ENCODE measurements at places on chromosomes 3 and 15. TPM values are rescaled to one million over a fixed set of nuclear protein-coding genes. Genes with fewer than 3 reads are reported as not detected.

- no peak for DNase-seq
- no peak overlapping the region for H3K4me3 ChIP-seq
- no peaks in the 10 kb centered on the region for H3K4me1 ChIP-seq
These were observed 95.5 kb upstream of the PRR23E start for GRCh38 chr3:127097481-127097880.

The CADPS gene
- total RNA-seq = 0.49 TPM

The NDN gene
- 0.16 TPM for total RNA-seq

DNA sequence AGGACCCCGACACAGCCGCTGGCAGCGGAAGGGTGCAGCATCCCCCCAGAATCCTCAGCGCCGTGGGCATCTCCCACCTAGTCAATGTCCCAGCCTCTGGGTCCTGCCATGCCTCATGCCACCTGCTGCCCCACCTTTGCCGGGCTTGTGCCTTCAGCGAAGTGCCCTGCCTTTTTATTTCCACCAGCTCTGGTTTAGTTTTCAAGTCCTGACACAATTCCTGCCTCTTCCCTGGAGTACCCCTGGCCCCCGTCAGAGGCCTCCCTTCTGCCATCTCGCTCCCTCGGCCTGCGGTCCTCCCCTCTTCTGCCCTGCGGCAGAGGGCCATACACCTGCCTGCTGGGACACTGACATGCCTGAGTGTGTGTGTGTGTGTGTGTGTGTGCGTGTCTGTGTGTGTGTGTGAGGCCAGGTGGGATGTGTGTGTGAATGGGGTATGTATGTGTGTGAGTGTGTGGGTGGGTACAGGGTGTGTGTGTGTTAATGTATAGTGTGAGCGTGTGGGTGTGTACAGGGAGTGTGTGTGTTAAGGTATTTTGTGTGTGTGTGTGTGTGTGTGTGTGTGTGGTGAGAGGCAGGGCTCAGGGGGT is 129.9 kb downstream of the SMAD6 start:
- no peaks in the 10 kb centered on the region for H3K36me3 ChIP-seq
- H3K27me3 ChIP-seq = peaks cover 3% of the 10 kb centered on the region
- H3K4me1 ChIP-seq = no peaks in the 10 kb centered on the region
- no peak overlapping the region for H3K27ac ChIP-seq
- DNase-seq = no peak

DNA sequence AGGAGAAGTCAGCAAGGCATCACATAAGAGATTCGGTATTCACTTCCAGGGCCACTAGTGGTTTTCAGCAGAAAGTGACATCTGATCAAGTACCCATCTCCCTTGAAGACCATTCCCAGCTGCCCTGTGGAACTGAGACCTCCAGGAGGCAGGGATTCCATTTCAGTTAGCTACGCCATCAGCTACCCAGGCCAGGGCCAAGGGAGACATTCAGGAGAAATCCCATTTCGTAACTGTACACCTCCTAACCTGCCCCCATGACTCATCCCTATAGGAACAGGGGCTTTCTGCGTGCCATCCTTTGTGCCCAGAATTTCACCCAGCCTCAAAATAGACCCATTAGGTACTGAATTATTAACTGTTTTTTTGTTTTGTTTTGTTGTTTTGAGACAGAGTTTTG is 24.7 kb downstream of the SPATA12 start:
- no peak for DNase-seq
- H3K4me1 ChIP-seq = no peaks in the 10 kb centered on the region
- no peak overlapping the region for H3K4me3 ChIP-seq
- H3K27ac ChIP-seq = no peak overlapping the region

GRCh38 chr3:149650828-149651227 is 7.0 kb downstream of the WWTR1 start:
- no peaks in the 10 kb centered on the region for H3K4me1 ChIP-seq
- no peak overlapping the region for H3K27ac ChIP-seq
- H3K4me3 ChIP-seq = no peak overlapping the region

DNA sequence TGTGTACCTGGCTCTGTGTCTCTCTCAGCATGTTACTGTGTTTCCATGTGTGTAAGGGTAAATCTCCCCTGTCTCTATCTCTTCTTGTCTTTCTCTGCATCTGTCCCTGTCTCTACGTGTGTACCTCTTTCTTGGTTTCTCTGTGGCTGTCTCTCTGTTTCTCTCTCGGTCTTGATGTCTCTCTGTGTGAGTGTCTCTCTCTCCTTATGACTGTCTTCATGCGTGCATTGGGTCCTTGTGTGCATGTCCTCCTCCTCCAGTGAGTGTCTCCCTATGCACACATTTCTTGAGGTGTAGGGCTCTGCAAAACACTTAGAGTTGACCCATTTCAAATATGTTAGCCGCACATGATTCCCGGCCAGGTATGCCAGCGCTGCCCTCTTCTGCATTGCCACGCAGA is 903.3 kb upstream of the CFAP20DC start:
- H3K27ac ChIP-seq = no peak overlapping the region
- H3K36me3 ChIP-seq = peaks cover 2% of the 10 kb centered on the region
- no peaks in the 10 kb centered on the region for H3K27me3 ChIP-seq
- no peaks in the 10 kb centered on the region for H3K4me1 ChIP-seq
- DNase-seq = no peak
- no peak overlapping the region for H3K4me3 ChIP-seq

The SLC25A20 gene
- total RNA-seq = 10.1 TPM

The NPAP1 gene
- total RNA-seq = not detected

DNA sequence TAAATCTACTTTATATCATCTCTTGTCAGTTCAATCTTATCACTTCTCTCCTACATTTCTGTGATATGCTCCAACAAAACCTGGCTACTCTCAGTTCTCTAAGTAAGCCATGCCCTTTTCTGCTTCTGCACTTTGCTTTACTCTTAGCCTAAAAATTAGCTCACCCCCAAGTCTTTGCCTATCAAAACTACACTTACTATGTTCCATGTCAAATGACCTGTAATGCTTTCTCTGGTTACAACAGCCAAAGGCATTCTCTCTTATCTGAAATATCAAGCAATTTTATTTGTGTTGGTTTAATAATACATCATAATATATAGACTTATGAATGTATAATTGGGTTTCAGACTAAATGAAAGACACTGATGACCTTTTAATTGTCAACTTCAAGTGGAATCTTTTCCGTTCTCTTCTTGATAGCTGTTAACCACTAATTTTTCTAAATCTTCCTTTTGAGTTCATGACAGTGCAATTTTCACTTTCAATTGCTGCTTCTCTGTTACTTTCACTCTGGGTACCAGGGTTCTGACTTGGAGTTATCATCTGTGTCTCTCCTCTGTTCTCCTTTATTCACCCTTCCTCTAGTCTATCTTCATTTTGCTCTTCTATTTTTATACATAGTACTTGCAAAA is 619.0 kb upstream of the GOLIM4 start:
- H3K4me3 ChIP-seq = no peak overlapping the region
- H3K27me3 ChIP-seq = no peaks in the 10 kb centered on the region
- no peak overlapping the region for H3K27ac ChIP-seq
- DNase-seq = no peak

The MCF2L2 gene
- total RNA-seq = 7.3 TPM

The RARB gene
- not detected for total RNA-seq

DNA sequence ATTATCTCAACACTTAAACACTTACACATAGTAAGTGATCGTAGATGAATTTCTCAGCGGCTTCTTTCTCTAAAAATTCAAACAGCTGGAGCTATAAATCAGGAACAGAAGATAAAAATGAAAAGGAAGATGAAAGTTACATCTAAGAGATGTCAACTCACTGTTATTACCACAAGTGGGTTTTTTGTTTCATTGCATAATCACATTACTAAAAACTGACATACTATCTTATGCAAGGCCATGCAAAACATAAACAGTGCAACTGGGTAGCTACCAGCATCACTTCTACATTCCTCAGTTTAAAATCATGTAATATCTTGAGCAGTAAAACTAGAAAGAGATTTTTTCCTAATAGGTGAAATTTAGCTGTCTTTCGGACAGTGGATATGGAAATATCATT is 14.9 kb downstream of the MINDY4B start:
- no peaks in the 10 kb centered on the region for H3K4me1 ChIP-seq
- no peak overlapping the region for H3K4me3 ChIP-seq
- H3K27ac ChIP-seq = no peak overlapping the region
- H3K27me3 ChIP-seq = no peaks in the 10 kb centered on the region

The CDHR4 gene
- total RNA-seq = 0.68 TPM

The TAGLN3 gene
- total RNA-seq = not detected

The OR5K2 gene
- total RNA-seq = not detected

The CCDC9B gene
- 1.7 TPM for total RNA-seq

GRCh38 chr3:133994166-133994890 is 35.4 kb downstream of the SLCO2A1 start:
- H3K4me3 ChIP-seq = no peak overlapping the region
- no peak for DNase-seq
- H3K36me3 ChIP-seq = no peaks in the 10 kb centered on the region
- H3K27ac ChIP-seq = no peak overlapping the region
- H3K27me3 ChIP-seq = peaks cover 35% of the 10 kb centered on the region

DNA sequence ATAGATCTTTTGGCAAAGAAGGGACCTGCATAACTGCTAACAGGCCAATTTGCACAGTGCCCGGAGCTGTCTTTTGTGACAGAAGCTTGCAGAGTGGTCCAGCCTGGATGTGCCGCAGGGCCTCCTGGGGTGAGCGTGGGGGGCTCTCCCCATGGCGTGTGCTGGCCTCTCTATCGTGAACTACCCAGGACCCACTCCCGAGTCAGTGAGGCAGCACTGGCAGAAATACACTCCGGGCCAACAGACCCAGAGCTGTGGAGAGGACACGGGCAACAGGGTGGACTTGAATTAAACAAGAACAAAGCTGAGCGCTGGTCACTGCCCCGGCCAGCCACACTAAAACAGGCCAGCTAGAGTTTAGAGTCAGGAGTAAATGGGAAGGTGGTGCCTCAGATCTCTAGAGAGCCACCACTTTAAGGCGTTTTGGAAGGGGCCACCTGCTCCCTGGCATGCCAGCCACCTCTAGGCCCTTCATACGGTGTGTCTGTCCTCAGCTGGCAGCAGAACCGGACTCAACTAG is 152.1 kb downstream of the KLF13 start:
- H3K4me1 ChIP-seq = peaks cover 34% of the 10 kb centered on the region
- H3K4me3 ChIP-seq = no peak overlapping the region
- H3K27me3 ChIP-seq = peaks cover 13% of the 10 kb centered on the region
- DNase-seq = no peak
- no peak overlapping the region for H3K27ac ChIP-seq

The RASGRP1 gene
- total RNA-seq = 141 TPM

The USP19 gene
- total RNA-seq = 105 TPM

DNA sequence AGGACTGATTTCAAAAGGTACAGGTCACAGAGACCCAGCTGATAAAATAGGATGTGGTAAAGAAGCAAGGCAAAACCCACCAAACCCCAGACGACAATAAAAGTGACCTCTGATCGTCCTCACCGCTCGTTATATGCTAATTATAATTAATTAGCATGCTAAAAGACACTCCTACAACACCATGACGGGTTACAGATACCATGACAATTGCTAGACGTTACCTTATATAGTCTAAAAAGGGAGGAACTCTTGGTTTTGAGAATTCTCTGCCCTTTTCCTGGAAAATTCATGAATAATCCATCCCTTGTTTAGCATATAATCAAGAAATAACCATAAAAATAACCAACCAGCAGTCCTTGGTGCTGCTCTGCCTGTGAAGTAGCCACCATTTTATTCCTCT is 74.7 kb upstream of the MB21D2 start:
- DNase-seq = no peak
- no peaks in the 10 kb centered on the region for H3K4me1 ChIP-seq
- H3K4me3 ChIP-seq = no peak overlapping the region
- H3K36me3 ChIP-seq = no peaks in the 10 kb centered on the region
- H3K27me3 ChIP-seq = no peaks in the 10 kb centered on the region
- no peak overlapping the region for H3K27ac ChIP-seq

DNA sequence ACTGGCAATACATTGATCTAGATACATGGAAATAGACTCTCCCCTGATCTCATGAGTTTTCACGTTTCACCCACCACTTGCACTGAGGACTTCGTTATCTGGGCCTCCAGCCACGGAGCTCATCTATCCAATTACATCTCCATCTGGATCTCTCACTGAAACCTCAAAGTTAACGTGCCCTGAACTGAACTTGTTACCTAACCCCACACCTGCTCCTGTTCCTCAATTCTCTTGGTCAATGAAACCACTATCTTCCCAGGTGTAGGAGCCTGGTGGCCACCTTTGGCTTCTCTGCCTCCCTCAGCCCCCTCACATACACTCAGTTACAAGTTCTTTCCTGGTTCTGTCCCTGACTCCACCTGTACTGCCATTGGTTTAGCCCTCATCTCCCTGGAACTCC is 9.7 kb downstream of the DGKG start:
- DNase-seq = no peak
- H3K4me1 ChIP-seq = no peaks in the 10 kb centered on the region
- H3K36me3 ChIP-seq = no peaks in the 10 kb centered on the region
- no peak overlapping the region for H3K27ac ChIP-seq
- H3K27me3 ChIP-seq = peaks cover 2% of the 10 kb centered on the region

DNA sequence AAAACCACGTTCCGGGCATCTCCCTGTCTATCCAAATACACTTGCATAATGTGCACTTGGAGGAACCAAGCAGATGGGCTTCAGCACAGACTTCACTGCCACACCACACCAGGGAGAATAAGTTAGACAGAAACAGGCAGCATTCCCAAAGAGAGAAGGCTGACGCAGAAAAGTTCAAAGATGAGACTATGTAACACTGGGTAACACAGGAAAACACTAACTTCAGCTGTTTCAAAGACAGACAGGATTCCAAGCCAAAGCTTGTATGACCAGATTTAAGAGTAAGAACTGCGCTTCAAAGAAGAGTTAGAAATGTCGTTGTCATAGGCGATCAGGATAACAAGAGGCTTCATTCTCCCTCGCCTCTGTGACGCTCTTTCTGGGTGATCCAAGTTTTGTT is 19.9 kb downstream of the SLC51A start:
- no peaks in the 10 kb centered on the region for H3K36me3 ChIP-seq
- H3K27ac ChIP-seq = no peak overlapping the region
- no peak overlapping the region for H3K4me3 ChIP-seq
- no peaks in the 10 kb centered on the region for H3K4me1 ChIP-seq

The WNT7A gene
- total RNA-seq = 15.4 TPM

The ZDHHC23 gene
- 4.4 TPM for total RNA-seq

GRCh38 chr3:122642935-122643334 is 37.7 kb upstream of the PARP14 start:
- DNase-seq = no peak
- H3K4me1 ChIP-seq = no peaks in the 10 kb centered on the region
- H3K4me3 ChIP-seq = no peak overlapping the region
- no peaks in the 10 kb centered on the region for H3K36me3 ChIP-seq
- no peak overlapping the region for H3K27ac ChIP-seq

DNA sequence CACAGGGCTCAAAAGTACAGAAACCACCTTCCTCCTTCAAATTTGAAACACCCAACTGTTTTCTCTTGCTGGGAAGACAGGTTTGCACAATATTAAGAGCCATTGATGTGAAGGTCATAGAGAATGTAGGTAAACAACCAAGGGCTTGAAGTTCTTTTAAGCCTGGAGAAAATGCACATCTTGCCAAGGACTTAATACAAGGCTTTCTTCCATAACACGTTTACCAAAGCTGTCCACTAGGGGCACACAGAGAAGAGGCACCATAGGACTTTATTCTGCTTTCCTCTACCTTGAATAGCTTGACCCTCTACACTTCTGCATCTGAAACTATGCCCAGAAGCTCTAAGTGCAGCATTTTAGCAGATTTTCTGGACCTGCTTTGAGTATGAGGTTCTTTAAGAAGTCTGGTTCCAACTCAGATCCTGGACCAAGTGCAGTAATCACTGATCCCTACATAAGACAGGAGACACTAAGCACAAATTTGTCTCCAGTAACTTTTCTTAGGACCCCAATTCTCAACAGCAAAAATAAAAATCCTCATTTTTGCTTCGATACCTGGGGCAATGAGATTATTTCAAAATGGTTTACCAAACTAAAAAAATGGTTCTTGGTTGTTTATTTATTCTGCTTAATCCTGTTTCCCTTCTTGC is 138.0 kb downstream of the FBN1 start:
- H3K27me3 ChIP-seq = no peaks in the 10 kb centered on the region
- no peak overlapping the region for H3K27ac ChIP-seq
- H3K4me3 ChIP-seq = no peak overlapping the region
- DNase-seq = no peak
- H3K4me1 ChIP-seq = no peaks in the 10 kb centered on the region

The AMOTL2 gene
- 0.20 TPM for total RNA-seq
